Body of pancreas (tissue), 4 donors: ENCODE measurements at places on chromosomes 7 and 10. TPM values are rescaled to one million over a fixed set of nuclear protein-coding genes. Genes with fewer than 3 reads are reported as not detected.
A peak's percentile ranks its signal among the peaks of the same experiment; 100 is the strongest.

GRCh38 chr10:44993226-44993921, 7.3 kb upstream of the ZNF22 start:
- peak; percentile 54 for DNase-seq

The RP9 gene
- 9.6 TPM for total RNA-seq

DNA sequence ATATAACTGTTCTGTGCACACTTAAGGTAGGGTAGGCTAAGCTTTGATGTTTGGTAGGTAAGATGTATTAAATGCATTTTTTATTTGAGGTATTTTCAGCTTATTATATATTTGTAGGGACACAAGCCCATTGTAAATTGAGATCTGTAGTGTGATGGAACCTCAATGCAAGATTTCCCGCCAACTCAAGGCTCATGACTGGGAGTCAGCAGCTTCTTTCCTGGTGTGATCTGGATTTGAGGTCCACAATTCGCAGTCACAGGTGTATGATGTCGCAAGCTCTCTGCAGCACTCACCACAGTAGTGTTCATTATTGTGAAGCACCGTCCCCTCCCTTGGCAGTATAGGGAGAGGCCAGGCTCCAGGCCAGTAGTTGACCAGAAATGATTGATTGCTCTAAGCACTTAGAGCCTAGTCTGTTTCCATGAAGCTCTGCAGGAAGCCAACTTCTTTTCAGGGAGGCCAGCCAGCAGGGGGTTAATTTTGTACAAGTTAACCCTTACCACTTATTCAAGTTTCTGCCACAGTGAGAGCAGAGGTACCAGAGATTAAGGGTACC, 54.9 kb downstream of the SEM1 start:
- peak; percentile 20 for DNase-seq

The GATA3 gene
- 0.66 TPM for total RNA-seq

DNA sequence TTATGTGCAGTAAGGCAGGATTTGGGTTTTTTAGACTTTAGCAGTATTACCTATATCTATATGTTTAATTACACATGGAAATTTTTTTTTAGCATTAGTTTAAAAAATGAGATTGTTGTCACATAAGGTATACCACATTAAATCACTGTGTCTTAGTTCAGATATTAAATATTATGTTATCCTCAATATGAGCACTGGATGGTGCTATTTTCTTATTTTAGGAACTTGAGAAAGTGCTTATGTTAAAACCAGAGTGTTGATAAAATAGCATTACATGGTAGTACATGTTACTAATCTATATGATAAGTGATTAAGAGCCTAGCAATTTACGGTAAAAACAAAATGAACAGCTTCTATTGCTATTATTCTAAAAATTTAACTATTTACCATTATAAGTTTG, 28.8 kb downstream of the MIOS start:
- DNase-seq: no peak

GRCh38 chr10:470339-471003, 219.0 kb downstream of the DIP2C start:
- DNase-seq: no peak

GRCh38 chr7:100878013-100878412, 3.1 kb downstream of the SRRT start:
- no peak for DNase-seq

DNA sequence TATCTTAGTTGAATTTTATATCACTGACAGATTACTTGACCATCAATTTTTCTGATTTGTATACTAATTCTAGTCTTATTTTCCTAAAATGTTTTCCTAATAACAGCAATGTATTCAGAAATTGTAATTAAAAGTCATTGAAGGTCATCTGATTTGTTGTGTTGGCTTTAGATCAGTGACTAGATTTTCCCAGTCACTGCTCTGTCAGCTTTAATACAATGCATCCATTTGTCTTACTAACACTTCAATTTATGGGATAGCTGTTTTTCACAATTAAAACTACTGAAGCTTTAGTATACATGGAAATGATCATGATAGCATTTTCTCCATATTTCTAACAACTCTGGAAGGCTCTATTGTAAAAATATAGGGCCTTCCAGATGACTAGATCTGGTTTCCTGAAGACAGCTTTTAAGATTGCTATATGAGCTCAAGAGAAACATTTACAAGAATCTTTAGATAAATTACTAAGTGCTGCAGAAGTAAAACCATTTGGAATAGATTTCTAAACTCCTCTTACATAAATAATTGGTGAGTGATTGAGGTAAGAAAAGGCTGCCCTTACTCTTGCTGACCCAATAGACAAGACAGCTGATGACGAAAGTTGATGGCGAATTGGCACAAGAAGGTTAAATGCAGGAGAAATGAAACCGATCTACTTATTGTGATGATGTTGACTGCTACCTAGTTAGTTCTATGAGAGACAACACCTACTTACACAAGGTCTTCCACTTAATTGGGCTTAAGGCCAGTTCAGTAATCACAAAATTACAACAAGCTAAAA, 74.1 kb downstream of the LRRTM3 start:
- no peak for DNase-seq

The TUBAL3 gene
- not detected for total RNA-seq

The PITRM1 gene
- 34.9 TPM for total RNA-seq

The TMEM60 gene
- total RNA-seq: 9.6 TPM

The DKK1 gene
- not detected for total RNA-seq

The LAMB4 gene
- 0.26 TPM for total RNA-seq
